Uterus (tissue), 4 donors: ENCODE measurements at places on chromosomes 11 and 22. TPM values are rescaled to one million over a fixed set of nuclear protein-coding genes. Genes with fewer than 3 reads are reported as not detected.

GRCh38 chr11:131324921-131325570, 45.4 kb upstream of the NTM start:
- H3K27ac ChIP-seq = no peak overlapping the region
- H3K4me3 ChIP-seq = no peak overlapping the region
- no peaks in the 10 kb centered on the region for H3K36me3 ChIP-seq

- DNase-seq = peak; percentile 29
- no peaks in the 10 kb centered on the region for H3K27me3 ChIP-seq
- H3K4me3 ChIP-seq = no peak overlapping the region
- H3K4me1 ChIP-seq = no peaks in the 10 kb centered on the region
These were observed 16.0 kb downstream of the USH1C start for GRCh38 chr11:17528181-17528691.

- H3K4me1 ChIP-seq = no peaks in the 10 kb centered on the region
- H3K36me3 ChIP-seq = no peaks in the 10 kb centered on the region
- no peaks in the 10 kb centered on the region for H3K27me3 ChIP-seq
- peak overlapping the region; percentile 20 for H3K4me3 ChIP-seq
These were observed 57.0 kb downstream of the ANO1 start for GRCh38 chr11:70135142-70135541.

- H3K4me3 ChIP-seq = no peak overlapping the region
- H3K27me3 ChIP-seq = no peaks in the 10 kb centered on the region
- H3K4me1 ChIP-seq = no peaks in the 10 kb centered on the region
- DNase-seq = no peak
These were observed 143.2 kb downstream of the OPCML start for GRCh38 chr11:133388975-133389568.

- no peaks in the 10 kb centered on the region for H3K36me3 ChIP-seq
- H3K4me1 ChIP-seq = peaks cover 7% of the 10 kb centered on the region
- H3K27me3 ChIP-seq = no peaks in the 10 kb centered on the region
These were observed 11.9 kb upstream of the MRTFA start for GRCh38 chr22:40648386-40648785.

Gene BACE1
- 103 TPM for total RNA-seq

DNA sequence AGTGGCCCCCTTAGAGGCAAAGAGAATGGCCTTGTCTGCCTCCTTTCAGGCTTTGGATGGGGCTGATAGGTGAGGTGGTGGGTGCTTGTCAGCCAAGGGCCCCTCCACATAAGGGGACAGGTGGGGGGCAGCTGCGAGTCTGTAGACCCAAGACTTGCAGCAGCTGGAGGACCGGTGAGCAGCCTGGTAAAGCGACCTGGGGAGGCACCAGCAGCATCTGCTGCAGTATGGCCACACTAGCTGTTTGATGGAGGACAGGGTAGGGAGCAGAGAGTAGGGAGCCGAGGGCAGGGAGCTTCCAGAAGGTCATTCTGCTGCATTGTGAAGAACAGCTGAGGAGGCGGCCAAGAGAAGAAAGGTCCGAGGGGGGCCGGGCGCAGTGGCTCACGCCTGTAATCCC, 16.8 kb upstream of the MRTFA start:
- peaks cover 5% of the 10 kb centered on the region for H3K4me1 ChIP-seq
- no peaks in the 10 kb centered on the region for H3K27me3 ChIP-seq
- no peak for DNase-seq
- H3K36me3 ChIP-seq = no peaks in the 10 kb centered on the region
- no peak overlapping the region for H3K4me3 ChIP-seq

Gene ALDH3B2
- total RNA-seq = 1.2 TPM
